Choroid plexus epithelial cell (primary cell): ENCODE measurements at places on chromosomes 3 and 15.

DNA sequence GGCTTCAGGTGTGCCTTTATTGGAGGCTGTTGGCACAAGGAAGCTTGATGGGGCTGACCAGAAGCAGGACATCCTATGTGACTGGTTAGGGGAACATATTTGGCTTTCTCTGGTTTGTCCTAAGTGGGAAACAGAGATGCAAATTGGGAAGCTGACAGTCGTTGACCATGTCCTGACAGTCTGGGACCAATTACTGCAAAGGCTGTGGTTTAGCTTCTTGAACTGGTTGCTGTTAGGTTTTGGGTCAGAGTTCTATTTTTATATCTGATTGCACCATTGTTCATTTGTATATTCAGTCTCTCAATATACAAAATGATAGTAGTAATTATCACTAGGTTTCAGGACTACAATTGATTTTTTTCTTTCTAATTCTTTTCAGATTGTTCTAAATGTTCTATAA, 36.8 kb downstream of the SNTN start:
- no peak for DNase-seq

GRCh38 chr3:181493423-181493822, 218.3 kb upstream of the SOX2 start:
- no peak for DNase-seq

DNA sequence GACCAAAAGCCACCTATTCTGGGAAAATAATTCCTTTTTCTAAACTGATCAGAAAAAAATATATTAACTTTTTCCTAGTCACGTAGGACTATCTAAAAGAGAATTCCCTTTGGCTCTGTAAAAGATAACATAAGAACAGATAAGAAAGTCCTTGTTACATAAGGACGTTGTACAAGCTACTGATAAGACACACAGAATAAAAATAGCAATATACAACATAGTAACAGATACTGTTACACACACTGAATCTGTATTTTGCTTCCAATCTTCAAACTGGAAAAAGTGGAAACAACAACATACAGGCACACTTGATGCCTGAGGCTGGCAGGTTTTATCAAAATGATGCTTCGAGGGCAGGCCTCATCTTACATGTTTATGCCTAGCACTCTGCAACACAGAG, 59.8 kb downstream of the SNX4 start:
- DNase-seq = no peak

GRCh38 chr15:47003568-47003967, 713.7 kb upstream of the SEMA6D start:
- no peak for DNase-seq

DNA sequence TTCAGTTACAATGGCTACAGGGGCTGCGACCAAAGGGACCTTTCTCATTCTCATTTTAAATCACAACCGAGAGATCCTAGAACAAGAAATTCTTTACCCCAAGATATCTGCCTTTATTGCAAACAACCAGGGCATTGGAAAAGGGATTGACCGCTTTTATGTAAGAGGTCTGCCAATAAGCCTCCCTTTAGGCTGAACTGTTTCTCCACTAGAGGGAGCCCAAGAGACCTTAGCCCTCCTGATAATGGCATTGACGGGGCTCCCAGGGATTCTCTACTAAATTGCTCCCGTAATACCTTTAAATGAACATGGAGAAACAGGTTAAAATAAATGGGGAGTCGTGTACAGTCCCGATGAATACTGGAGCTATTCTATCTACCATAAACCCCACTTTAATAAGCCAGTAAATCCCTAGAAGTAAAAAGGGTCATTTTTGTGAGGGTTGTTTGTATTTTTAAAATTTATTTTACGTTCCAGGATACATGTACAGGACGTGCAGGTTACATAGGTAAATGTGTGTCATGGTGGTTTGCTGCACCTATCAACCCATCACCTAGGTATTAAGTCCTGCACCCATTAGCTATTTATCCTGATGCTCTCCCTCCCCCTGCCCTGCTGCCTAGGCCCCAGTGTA, 7.5 kb upstream of the IGSF10 start:
- DNase-seq = peak; percentile 83

GRCh38 chr15:56148064-56148463, 95.6 kb downstream of the RFX7 start:
- no peak for DNase-seq
